ENCODE measurements at places on chromosomes 3 and 15.
A peak's percentile ranks its signal among the peaks of the same experiment; 100 is the strongest.

DNA sequence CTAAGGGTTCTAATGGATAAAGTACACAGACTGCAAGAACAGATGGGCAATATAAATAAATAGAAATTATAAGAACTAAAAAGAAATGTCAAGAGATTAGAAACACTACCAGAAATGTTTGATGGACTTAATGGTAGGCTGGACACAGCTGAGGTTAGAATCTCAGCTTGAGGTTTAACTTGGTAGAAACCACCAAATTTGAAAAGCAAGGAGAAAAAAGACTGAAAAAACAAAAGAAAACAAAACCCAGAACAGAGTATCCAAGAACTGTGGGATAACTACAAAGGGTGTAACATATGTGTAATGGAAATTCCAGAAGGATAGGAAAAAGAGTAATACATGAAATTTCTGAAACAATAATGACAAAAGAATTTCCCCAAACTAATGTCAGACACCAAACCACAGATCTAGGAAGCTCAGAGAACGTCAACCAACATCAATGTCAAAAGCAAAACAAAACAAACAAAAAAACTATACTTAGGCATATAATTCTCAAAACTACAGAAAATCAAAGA is 35.0 kb downstream of the RFX7 start:
- DNase-seq: no peak

GRCh38 chr3:141386126-141386488 is 17.8 kb downstream of the ZBTB38 start:
- DNase-seq: no peak

DNA sequence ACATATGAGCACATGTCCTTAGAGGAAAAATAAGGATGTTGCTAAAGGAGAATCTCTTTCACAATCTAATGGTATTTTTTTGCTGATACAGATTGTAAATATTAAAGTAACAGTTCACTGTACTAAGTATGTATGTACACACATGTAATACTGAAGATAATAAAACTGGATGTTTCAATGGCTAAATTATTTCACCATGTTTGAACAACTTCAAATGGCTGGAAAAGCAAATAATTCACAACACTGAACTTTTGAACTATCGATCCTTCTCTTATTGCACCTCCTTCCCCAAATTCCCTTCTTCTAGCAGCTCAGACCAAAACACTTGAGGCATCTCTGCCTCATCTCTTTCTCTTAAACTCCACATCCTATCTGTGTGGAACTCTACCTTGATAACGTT is 149.5 kb downstream of the EPHA3 start:
- no peak for DNase-seq

- DNase-seq: no peak
Measured at GRCh38 chr15:40043927-40044716, 5.1 kb upstream of the SRP14 start.

- DNase-seq: no peak
Measured at GRCh38 chr3:64003589-64003988, 19.7 kb downstream of the PSMD6 start.

DNA sequence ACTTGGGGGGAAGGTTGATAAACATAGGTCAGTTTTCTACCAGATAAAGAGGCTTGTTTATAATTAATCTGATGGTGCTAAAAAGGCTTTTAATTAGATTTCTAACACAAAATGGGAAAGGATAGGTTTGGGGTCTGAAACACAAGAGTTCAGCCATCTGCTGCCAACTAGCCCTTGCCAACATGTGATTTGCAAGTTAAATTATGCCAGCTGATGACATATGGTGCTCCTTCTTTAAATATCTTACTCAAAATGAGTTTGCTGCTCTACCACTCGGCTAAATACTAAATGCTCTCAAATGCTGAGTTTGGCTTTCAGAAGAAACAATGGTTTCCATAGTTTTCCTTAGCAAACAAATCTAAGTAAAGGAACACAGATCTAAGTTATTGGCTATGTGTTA is 557.8 kb upstream of the CCDC54 start:
- no peak for DNase-seq

DNA sequence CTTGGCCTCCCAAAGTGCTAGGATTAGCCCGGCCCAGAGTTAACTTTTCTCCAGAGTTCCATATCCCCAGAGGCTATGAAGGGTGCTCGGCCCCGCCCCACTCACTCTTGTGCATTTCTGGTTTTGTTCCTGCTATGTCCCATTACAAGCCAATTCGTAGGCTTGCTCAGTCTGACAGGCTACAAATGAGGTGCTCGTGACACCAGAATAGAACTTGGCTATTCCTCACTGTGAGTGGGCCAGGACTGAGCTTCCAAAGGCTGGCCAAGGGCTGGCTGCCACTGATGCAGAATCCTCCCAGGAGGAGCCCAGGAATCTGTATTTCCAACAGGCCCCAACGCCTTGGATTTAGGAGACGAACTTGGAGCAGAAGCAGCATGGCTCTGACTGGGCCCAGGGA is 282.7 kb upstream of the C2CD4B start:
- DNase-seq: no peak

DNA sequence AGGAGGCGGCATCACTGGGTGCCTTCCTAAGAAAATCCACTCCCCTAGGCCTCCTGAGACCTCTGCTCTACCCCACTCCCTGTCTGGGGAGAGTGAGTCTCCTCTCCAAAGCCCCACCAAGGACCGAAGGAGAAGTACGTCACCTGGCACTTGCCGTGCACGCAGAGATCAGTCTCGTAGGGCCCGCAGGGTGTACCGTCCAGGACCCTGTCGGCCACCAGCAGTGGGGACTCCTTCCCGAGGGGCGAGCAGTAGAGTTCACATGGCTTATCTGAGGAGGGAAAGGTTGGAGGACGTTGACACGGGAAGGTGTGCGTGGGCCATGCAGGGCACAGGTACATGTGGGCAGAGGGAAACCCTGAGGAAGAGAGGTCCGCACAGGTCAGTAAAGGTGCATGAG is 232.9 kb downstream of the ADAMTS17 start:
- no peak for DNase-seq

- DNase-seq: no peak
Measured at GRCh38 chr15:64163659-64164362, 989 bp upstream of the PPIB start.

DNA sequence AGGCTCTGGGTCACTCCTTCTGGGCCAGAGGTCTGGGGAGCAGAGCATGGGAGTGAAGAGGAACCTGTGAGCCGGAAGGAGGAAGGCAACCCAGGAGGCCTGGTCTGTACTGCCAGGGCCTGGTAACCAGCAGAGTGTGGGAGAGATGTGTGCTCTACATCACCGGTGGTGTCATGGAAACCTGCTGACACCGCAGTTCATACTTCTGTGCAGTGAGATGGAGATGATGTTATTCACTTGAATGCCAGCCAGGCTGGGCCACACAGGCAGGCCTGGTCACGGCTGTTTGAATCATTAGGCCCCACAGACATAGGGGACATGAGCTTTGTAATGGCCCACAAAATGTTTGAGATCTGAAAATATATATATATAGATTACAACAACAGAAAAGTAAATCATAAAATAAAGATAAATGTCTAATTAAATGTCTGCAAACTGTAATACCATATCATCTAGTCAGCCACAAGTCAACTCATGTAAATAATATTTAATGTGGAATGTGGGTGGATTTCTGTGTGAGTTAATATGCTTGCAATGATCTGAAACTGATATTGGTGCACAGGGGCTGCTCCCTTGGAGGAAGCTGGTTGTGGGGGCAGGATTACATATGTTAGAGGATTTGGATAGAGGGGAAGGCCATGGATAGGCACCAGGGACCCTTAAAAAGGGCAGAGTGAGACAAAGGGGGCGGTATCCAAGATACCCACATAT is 108.5 kb upstream of the PFN2 start:
- DNase-seq: peak; percentile 77

GRCh38 chr3:137767538-137768360 is 3.6 kb downstream of the SOX14 start:
- DNase-seq: no peak

- no peak for DNase-seq
Measured at GRCh38 chr3:155312781-155313180, 19.3 kb upstream of the STRIT1 start.

DNA sequence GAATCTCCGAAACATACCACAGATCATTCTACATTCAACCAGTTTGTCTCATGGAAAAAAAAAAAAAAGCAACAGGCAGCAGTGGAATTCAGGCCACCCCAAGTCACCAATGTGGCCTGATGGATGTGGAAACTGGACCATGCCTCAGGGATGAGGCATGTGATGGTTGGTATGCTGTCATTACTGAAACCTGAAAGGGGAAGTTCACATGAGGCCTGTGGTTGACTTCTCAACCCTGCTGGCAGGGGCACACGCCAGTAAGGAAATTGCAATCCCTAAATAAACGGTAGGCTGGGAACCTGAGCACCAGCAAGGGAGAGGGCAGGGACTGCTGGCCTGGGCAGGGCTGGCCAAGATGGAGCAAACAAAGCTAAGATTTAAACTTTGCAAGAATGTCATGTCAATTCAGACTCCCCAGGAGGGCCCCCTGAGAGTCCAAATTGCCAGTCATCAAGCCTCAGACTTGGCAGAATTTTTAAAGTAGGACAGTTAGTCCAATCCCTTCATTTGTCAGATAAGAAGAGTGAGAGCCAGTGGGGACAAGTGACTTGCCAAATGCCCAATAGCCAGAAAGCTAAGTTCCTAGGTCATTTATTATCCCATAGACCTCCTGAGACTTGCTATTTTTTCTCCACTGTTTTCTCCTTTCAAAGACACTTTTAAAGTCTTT is 310.4 kb downstream of the ERC2 start:
- DNase-seq: peak; percentile 65

DNA sequence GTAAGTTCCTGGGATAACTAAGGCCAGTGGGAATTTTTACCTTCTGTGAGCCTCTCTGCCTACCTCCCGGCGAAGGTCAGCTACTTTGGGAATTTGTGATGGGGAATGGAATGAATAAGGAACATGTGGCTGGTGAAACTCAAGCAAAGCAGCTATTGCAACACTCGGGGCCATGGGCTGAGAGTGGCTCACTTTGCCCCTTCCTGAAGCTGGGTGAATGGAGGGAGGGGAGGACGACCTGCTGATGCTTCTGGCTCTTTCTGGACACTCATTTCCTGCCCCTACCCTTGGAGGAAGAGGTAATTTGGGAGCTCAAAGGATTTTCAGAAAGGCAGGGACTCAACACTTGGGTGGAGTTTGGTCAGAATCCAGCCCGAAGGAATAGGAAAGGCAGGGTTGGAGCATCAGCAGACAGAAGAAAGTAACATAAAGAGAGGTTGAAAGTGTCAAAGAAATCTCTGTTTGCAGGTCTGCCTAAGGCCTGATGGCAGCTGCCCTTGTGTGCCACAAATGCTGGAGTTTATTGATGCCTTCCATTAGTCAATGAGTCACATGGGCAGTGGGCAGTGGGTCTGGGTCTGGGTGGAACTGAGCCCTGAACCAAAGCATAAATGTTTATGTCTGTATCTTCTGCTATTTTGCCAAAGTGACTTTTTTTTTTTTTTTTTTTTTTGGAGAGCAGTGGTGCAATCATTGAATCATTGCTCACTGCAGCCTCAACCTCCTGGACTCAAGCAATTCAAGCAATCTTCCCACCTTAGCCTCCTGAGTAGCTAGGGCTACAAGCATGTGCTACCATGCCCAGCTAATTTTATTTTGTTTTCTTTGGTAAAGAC is 12.4 kb downstream of the LAMP3 start:
- no peak for DNase-seq
